ENCODE measurements at places on chromosomes 4 and X. TPM values are rescaled to one million over a fixed set of nuclear protein-coding genes. Genes with fewer than 3 reads are reported as not detected.
A peak's percentile ranks its signal among the peaks of the same experiment; 100 is the strongest.

DNA sequence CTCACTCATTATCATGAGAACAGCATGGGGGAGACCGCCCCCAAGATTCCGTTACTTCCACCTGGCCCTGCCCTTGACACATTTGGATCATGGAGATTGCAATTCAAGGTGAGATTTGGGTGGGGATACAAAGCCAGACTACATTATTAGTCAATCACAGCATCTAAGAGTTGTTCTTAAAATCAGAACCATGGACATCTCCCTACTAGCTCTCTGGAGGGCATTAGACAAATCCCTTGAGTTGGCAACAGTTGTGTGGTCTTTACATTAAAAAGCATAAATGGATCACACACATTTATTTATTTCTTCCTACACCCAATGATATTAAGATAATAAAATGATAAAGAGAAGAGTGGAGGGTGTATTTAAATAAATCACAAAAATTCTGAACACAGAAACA lies 262.8 kb upstream of the VCX start:
- DNase-seq: no peak

DNA sequence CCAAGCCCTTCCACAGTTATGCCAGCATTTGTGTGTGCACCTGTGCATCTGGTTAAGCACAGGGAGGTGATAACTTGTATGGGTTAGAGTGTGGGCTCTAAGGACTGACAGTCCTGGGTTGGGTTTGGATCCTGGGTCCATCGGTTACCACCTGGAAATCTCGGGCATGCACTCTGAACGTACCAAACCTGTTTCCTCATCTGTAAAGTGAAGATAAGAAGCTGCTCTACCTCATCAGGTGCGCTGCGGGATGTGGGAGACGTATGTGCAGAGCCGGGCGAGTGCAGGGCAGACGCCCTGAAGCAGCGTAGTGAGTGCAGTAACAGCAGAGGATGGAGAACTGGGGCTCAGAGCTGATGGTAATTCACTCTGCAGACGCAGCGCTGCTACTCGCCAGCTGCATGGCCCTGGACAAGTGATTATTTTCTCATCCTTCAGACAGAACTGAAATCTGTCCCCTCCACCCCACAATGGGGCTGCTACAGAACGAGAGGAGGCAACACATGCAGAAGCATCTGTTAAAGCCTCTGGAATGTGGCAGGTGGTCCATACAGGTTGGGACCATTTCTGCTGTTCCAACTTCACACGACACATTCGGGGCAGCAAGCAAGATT lies 64.4 kb downstream of the HADH start:
- DNase-seq: no peak

GRCh38 chr4:130576218-130576617 lies 1480.3 kb downstream of the C4orf33 start:
- no peak for DNase-seq

DNA sequence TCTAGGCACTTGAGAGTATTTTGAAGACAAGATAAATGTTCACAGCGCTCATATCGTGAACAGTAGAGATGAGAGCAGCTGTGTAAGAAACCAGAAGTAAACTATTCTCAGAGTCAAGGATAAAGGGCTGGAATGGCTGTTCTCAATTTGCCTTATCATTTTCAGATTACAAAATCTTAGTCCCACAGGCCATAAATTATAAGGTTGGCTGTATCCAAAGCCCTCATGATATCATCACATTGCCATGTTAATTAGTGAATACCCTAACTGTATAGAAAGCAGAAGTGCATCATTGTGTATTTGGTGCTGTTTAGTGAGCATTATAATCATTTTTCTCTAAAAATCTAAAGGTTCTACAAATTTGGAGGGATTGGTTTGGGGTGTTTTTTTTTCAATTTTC lies 168.9 kb upstream of the EDNRA start:
- no peak for DNase-seq

DNA sequence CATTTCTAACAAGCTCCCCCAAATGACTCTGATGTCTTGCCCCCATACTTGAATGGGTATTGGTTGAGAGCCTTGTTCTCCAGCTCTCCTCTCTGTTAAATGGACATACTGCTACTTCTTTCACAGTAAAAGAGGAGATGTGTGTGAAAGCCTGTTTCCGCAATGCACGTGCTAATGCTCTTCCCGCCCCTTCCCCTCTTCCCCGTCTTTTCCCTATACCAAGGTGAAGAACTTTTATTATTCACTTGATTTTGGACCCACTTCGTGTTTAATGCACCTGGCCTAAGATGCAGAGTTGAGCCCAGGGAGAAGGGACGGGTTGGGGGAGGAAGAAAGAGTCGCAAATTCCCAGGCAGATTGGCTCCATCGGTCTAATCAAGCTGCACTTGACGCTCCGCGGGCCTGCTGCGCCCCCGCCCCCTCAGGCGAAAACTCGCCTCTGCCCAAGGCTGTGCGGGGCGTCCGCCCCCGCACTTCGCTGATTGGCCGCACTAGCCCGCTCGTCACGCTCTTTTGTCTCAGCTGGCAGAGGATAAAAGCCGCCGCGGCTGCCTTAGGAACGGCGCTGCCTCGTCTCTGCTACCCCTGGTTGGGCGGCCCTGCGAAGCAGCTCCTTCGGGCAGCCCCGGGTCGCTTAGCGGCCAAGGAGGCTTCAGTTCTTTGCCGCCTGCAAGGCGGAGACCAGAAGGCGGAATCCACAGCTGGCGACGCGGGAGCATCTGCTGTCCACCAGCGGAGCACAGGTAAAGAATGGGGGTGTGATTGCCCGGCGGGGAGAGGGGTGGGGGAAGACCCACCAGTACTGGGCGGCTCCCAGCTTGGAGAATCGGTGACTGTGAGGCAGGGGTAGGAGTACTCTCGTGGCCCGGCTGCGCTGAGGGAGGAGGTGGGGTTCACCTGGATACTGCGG lies at the start of gene ZCCHC12:
TSS of gene ZCCHC12 (plus strand) at position 562 of the 910 bp plus-strand sequence. CDS start 1,421 bp downstream, outside the sequence.
- DNase-seq: peak; percentile 33

GRCh38 chr4:104743215-104743653 lies 248.5 kb upstream of the CXXC4 start:
- no peak for DNase-seq

The MMAA gene
- total RNA-seq: 10.3 TPM

The SLC34A2 gene
- total RNA-seq: 2,023 TPM
